Activated CD4-positive, alpha-beta T cell treated with anti-CD3 and anti-CD28 coated beads, Interleukin-2, amount 50 U/mL, for 48 hours (primary cell): ENCODE measurements at places on chromosomes 6 and 20.

DNA sequence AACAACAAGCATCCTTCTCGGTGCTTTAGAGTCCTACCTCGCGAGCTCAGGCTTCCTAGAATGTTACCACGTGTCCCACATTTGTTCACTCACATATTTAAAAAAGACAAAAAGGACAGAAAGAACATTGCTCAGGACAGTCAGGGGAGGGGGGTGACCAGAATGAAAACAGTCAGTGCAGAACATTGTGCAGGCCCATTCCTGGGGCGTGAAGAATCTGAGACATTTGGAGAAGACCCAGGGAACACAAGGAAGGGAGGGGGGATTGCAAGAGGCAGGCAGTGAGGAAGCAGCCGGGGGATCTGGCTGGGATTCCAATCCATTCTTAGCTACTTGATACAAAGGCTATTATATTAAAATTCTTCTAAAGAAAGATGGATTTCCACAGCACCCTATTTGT is 270.4 kb upstream of the CITED2 start:
- no peak for DNase-seq

DNA sequence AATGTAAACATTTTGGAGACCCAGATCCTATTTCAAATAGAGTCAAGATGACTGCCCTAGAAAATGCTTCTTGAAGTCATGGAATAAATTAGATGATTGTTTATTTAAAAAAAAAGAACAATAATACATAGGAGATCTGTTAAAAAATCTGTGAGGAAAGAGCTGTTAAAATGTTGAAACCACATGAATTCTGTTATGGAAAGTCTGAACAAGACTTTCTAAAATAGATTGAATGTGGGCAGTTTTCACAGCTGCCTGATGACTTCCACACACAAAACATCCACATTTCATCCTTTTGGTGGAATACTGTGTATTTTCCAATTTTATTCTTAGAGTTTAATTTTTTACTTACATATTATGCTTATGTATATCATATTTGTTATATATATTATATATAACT is 186.1 kb downstream of the LAMA2 start:
- no peak for DNase-seq

- no peak for DNase-seq
Measured at GRCh38 chr6:162493917-162494316, 233.6 kb downstream of the PRKN start.

GRCh38 chr6:14549871-14550270 is 432.3 kb downstream of the CD83 start:
- no peak for DNase-seq

DNA sequence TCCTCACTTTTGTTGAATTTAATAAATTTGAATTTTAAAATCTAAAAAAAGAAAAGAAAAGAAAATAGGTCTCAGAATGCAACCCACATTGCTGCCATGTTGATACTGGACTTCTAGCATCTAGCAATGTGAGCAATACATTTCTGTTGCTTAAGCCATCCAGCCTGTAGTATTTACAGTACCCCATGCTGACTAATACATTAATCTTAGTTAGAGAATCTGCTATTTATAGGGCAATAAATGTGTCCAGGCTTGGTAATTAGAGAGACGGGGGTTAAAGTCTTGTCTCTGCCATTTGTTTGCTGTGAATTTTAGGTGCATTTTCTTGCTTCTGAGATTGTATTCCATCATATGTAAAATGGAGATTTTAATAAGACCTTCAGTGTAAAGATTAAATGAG is 471.3 kb downstream of the DHX35 start:
- DNase-seq, result no peak

GRCh38 chr20:21102603-21103311 is 3.4 kb downstream of the LINC00237 start:
- peak; percentile 31 for DNase-seq

GRCh38 chr20:371755-372542 is 8.6 kb upstream of the TRIB3 start:
- DNase-seq, result no peak

DNA sequence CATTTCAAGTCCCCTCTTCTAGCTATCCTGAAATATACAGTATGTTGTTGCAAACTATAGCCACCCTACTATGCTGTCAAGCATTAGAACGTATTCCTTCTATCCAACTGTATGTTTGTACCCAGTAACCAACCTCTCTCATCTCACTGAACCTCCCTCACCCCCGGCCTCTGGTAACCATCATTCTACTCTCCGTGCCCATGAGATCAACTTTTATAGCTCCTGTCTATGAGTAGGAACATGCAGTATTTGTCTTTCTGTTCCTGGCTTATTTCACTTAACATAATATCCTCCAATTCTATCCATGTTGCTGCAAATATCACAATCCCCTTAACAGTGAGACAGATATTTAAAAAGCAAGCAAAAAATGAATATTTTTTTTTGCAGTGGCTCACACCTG is 196.9 kb downstream of the PAX1 start:
- no peak for DNase-seq

- DNase-seq, result no peak
Measured at GRCh38 chr6:168352096-168352495, 32.5 kb upstream of the DACT2 start.

- DNase-seq, result peak; percentile 4
Measured at GRCh38 chr6:112253498-112253840, 898 bp downstream of the LAMA4 start.

DNA sequence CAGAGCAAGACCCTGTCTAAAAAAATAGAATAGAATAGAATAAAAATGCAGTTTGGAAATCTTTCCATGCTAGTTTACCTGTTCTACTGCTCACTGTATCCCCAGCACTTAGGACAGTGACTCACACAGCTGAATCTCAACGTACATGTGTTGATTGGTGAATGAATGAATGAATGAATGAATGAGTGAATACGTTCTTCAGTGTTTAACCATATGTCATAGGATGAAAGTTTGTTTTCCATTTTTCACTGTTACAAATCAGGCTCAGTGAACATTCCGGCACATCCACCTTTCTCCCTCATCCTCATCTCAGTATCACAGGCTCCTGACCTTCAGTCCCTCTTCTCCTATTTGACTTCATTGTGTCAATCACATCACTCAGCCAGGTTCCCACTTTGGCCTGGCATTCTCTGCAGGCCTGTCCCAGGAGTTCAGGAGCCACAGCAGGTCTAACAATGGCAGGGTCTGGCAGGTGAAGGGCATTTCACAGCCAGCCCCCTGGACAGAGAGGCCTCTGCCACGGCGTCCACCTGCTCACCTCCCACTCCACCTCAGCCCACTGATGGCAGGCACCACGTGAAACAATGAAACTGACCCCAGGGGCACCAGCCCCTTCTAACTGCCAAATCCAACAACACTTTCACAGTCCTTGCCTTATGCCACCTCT is 7.9 kb downstream of the ZC3H12D start:
- no peak for DNase-seq

DNA sequence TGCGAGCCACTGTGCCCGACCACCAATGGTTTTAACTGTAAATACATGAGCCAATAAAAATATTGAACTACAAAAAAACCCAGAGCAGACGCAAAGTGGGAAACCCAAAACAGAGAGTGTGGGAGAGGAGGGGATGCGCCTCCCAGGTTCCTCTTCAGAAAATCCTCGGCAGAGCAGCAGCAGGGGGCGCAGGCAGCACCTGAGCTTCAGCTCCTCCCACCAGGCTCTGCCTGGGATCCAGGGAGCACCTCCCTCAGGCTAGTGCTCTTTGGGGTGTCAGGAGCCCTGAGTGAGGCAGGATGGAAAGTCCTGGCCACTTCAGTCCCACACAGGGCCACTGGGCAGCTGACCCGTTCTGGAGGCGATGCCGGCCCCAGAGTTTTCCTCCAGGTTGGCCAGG is 536.9 kb upstream of the CDH4 start:
- DNase-seq, result no peak

GRCh38 chr6:78916411-78916810 is 49.1 kb downstream of the IRAK1BP1 start:
- no peak for DNase-seq

GRCh38 chr20:43977252-43977651 is 62.6 kb downstream of the TOX2 start:
- no peak for DNase-seq

- no peak for DNase-seq
Measured at GRCh38 chr20:14561741-14562221, 224.4 kb upstream of the FLRT3 start.

DNA sequence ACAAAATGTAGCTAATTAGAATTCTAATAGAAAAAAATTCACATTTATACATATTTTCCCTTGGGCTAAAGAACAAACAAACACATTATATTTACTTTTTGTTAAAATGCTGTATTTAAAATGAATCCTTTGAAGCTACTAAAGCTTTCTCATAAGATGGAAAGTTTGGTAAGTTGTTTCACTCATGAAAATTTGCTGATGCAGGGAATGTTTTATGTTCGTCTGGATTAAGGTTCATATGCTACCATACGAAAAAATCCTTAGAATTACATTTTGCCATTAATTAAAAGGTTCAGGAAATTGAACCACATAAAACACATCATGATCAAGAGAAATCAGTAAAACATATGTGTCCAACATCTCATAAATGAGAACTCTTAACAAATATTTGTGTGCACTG is 62.2 kb downstream of the SMLR1 start:
- DNase-seq, result no peak

- DNase-seq, result no peak
Measured at GRCh38 chr6:147322299-147323162, 118.3 kb downstream of the STXBP5 start.

DNA sequence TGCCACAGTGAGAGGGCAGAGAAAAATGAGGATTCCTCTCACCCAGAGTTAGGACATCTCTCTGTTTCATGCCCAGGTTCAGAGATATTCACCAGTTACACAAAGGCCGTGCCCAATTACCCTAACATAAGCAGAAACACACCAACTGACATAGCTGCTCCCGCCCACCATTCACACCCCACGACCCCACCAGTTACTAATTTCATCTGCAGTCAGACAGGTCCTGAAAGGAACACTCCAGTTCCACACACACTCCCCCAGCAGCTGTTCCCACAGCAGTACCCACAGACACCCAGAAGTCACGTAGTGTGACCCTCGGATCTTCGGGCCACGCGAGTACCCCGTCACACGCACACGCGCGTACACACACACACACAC is 532 bp downstream of the TMEM74B start:
- DNase-seq, result no peak

- DNase-seq, result no peak
Measured at GRCh38 chr6:154356113-154356512, 490 bp downstream of the IPCEF1 start.

GRCh38 chr20:19620446-19620845 is 137.6 kb upstream of the RIN2 start:
- DNase-seq, result no peak

- DNase-seq, result no peak
Measured at GRCh38 chr6:152343735-152344360, 293.3 kb downstream of the SYNE1 start.

DNA sequence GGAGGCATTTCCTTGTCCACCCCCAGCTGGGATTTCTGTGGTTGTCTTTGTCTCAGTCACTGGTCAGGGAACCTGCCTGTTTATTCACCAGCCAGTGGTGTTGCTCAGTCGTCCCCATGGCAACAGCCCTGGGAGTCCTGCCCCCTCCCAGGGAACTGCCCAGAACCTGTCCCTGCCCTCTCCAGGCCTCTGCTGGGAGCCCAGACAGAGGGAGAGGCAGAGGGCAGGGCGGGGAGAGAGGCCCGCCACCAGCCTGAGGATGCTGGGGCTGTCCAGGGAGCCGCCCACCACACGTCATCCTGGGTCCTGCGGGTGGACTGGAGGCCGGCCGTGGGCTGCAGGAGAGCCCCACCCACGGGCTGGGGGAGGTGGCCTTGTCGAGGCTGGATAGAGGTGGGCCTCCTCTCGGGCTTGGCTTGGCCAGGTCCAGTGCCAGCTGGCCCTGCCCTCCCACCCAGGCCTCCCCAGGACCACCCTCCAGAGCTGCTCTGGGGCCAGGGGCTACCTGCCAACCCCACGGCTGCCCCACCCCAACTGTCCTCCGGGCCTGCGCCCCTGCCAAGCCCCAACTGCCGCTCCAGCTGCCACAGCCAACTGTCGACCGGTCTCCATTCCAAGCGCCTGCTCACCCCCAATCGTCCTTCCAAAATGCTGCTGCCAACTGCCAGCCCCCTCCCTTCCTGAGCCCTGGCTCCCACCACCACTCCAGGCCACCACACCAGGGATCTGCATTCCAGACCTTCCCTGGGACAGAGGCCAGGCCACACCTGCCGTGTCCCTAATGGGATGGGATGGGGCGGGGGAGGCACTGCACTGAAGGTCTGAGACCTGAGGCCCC is 4.2 kb upstream of the ZBTB46 start:
- DNase-seq, result no peak

- no peak for DNase-seq
Measured at GRCh38 chr20:33516882-33517281, 27.0 kb downstream of the CBFA2T2 start.

DNA sequence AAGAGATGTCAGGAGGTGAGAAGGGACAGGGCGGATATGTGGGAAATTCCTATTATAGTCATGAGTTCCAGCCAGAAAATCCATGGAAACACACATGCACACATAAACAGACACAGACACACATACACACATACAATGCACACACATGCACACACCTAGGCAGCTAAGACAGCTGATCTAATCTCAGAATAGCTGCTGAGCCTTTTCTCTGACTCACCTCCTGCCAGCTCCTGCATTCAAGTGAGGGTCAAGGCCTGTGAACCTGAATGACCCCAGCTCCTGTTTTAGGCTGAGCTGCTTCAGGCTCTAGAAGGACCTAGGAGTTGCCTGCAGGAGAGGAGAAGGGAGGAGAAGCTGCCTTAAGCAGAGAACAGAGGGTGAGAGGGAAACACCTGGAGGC is 21.6 kb upstream of the RAET1L start:
- no peak for DNase-seq
